ENCODE measurements at places on chromosomes 2 and 18. TPM values are rescaled to one million over a fixed set of nuclear protein-coding genes. Genes with fewer than 3 reads are reported as not detected.

Gene FAP
- 1.1 TPM for total RNA-seq

DNA sequence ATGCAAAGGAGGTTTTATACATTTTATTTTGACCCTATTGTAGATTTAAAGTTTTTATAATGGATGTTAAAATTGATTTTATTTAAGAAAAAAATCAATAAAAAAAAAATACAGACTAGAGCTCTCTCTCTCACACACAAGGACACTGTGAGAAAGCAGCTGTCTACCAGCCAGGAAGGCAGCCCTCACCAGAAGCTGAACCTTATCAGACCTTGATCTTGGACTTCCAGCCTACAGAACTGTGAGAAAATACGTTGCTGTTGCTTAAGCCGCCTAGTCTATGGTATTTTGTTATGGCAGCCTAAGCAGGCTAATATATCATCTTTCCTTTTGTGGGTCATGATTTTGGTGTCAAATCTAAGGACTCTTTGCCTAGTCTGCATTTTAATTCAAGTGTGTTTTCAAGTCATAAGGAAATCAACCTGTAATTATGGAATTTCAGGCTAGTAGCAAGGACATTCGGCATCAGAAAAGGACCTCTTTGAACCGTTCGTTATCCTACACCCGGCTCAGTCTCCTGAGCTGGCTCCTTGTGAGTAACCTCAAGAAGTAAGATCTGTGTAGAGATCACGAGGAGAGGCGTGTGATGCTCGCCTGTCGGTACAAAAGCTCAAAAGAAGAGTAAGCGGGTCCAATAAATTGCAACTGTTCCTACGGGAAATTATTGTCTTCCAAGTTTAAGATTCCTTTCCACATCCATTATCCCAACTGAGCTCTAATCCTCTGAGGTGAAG, 98.2 kb downstream of the PDCL3 start:
- DNase-seq = no peak

Gene CYP20A1
- 16.0 TPM for total RNA-seq

- no peak for DNase-seq
Measured at GRCh38 chr2:217906798-217907197, 96.0 kb downstream of the TNS1 start.

- peak; percentile 49 for DNase-seq
Measured at GRCh38 chr2:120914839-120915521, 179.3 kb downstream of the GLI2 start.

Gene TEX261
- 43.6 TPM for total RNA-seq

GRCh38 chr2:154507186-154507585, 191.3 kb upstream of the KCNJ3 start:
- DNase-seq = no peak

DNA sequence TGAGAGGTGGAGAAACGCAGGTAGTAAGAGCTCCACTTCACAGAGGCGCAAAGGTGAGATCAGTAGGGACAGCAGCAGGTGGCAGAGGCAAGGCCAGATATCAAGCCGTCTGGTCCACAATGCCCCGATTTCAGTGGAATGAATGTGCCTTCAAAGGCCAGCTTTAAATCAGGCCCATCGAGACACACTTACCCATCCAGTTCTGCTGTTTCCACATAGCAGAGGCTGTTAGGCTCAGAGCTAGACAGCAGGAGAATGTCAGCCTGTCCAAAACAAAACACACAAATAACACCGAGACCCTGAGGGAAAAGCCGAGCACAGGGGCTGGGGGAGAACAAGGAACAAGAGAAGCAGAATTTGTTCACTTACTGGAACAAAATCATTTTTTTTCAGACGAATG, 75.8 kb upstream of the NARS1 start:
- peak; percentile 7 for DNase-seq

Gene EMILIN2
- 23.2 TPM for total RNA-seq

Gene ZNF236
- total RNA-seq = 16.9 TPM

Gene UGT1A4
- total RNA-seq = 0.93 TPM

Measured in colonic mucosa (tissue), 4 donors.